ENCODE measurements at places on chromosomes 3 and 15.

DNA sequence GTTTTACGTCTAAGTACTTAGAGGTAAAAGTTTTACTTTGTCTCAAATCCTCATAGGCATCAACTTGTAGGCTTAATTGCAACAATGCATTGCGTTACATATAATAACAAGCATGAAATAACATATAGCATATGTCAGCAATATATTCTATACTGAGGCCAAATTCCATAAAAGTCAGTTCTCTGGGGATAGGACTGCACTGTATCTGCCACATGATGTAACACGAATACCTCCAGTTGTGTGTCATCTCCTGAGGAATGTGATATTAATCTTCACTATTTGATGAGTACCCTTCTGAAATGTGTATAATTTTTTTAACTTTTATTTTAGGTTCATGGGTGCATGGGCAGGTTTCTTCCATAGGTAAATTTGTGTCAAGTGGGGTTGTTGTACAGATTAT is 126.4 kb downstream of the IMPG2 start:
- DNase-seq: no peak

DNA sequence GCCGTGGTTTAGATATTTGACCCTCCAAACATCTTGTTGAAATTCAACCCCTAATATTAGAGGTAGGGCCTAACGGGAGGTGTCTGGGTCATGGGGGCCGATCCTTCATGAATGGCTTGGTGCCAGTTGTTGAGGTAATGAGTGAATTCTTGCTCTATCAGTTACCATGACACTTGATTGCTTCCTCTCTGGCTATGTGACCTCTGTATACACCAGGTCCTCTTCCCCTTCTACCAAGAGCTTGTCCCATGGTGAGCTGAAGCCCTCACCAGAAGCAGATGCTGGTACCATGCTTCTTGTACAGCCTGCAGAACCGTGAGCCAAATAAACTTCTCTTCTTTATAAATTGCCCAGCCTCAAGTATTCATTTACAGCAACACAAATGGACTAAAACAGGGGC is 41.8 kb upstream of the TIPARP start:
- no peak for DNase-seq

DNA sequence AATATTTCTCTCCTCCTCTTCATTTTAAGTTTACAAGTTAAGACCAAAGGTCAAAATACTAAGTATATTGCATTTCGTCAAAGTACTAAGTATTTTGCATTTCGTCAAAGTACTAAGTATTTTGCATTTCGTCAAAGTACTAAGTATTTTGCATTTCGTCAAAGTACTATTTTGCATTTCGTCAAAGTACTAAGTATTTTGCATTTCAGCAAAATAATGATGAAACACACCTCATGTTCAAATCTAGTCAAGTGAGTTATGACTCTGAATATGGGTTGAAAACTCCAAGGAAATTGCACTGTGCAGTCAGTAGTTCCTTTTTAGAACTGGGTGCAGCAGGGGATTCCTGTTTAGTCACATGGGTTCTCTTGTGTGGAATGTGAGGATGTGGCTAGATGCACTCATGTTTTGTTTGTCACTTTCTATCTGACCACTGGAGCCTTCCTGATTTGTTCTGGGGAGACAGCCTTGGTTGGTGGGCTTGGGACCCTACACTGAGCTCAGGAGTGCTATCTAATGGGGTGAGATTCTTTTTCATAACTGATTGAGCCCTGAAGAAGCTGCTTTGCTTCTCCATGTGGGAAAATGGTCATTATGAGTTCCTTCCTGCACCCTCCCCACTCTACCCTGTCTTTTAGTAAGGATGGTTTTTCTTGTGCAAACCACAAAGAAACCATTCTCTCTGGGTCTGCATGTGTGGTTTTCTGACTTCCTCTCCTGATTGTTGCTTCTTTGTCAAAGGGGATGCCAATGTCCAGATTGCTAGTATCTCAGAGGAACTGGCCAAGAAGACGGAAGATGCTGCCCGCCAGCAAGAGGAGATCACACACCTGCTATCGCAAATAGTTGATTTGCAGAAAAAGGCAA is 73.4 kb downstream of the CCK start:
- no peak for DNase-seq

- DNase-seq: no peak
Measured at GRCh38 chr15:96344060-96344705, 13.7 kb downstream of the NR2F2 start.
